ENCODE measurements at places on chromosomes 6 and 20.

GRCh38 chr20:56043227-56043626 lies 37.9 kb upstream of the CBLN4 start:
- DNase-seq = no peak

DNA sequence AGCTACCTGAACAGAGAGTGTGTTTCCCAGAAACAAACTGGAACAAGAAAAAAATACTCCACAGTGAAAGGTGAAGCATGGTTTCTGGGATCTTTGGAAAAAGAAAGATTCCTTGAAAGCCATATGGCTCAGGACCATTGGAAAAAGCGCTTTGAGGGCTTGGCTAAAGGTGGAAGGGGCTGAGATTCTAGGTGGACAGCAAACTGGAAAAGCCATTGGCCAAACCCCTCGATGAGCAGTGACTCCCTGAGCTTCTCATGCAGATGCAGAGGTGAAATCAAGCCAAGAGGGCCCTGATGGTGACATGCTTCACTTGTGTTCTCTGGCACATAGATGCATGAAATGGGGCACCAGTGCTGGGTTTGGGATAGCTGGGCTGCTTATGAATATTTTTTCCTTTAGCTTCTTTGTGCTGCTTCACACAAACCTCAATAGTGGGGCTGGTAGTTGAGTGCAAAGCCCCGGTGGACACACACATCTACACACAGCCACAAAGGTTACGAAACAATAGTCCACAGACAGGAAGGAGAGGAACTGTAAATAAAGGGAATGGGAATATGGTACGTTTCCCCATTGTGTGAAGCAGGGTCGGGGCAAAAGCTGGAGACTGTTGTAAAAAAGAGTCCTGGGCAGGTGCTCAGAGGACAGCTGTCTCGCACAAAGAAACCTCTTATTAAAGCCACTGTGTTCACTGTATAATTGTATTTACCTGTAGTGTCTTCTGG lies 117.8 kb downstream of the FOXA2 start:
- DNase-seq = no peak

DNA sequence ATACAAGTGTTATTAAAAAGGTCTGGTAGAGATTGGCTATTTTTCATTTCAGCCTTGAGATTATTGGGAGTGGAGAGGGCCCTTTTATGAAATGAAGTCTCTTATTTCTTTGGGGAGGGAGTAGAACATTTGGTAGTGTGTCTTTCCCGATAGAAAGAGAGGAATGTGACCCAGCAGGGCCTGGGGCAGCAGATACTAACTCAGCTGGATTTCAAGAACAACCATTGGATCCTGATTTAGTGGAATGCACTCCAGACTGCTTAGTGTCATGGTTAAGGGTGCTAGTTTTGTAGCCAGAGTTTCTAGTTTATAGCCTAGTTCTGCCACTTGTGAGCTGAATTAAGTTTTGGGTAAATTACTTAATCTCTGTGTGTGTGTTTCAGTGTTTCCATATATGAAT lies 18.4 kb upstream of the FLRT3 start:
- DNase-seq = no peak

- DNase-seq = no peak
These were observed 103.2 kb upstream of the RIPOR2 start for GRCh38 chr6:25038999-25039398.

DNA sequence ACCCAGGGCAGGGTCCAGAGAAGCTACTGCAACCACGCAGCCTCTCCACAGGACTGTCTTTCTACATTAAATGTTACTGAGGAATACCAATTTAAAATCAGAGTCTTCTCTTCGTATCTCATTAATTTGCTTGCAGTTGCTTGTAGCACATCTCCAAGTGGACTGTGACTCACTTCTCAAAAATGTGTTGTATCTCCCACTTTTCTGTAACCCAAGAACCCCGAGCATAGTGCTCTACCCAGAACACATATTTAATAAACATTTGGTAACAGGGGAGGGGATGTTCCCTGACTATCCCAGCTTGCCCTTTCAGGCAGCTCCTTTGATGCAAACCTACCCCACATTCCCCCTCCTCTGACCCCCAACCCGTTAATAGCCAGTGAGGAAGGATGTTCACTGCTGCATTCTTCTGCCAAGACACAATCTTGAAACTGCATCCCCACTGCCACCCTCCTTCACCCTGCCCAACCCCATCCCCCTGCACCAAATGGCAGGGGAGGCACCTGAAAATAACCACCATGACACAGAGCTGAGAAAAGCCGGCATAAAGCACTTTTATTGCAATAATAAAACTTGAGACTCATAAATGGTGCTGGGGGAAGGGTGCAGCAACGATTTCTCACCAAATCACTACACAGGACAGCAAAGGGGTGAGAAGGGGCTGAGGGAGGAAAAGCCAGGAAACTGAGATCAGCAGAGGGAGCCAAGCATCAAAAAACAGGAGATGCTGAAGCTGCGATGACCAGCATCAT lies 24.2 kb downstream of the FKBP1A start:
- no peak for DNase-seq

DNA sequence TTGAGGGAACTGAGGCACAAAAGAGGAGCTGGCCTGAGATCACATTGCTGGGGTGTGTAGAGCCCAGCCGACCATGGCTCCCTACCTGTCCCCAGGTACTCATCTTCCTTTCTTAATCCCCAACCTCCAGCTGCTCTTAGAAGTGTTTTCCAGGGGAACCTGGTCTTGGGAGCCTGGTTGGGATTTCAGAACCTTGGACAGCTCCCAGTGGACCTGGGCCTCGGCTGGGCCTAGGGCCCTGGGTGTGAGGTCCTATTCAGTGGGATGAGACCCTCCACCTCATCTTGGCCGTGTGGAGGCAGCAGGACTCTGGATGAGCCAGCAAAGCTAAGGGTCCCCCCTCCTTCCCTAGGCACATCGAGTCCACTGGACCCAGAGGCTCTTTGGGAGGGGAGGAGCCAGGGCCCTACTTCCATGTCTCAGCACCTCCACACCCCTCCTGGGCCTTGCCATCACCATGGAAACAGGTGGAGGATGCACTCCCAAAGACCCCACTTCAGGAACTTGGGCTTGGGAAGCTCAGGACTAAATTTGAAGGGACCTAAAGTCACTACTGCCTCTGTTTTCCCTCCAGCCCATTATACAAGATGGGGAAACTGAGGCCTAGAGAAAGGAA lies 38.5 kb downstream of the DLGAP4 start:
- DNase-seq = no peak

DNA sequence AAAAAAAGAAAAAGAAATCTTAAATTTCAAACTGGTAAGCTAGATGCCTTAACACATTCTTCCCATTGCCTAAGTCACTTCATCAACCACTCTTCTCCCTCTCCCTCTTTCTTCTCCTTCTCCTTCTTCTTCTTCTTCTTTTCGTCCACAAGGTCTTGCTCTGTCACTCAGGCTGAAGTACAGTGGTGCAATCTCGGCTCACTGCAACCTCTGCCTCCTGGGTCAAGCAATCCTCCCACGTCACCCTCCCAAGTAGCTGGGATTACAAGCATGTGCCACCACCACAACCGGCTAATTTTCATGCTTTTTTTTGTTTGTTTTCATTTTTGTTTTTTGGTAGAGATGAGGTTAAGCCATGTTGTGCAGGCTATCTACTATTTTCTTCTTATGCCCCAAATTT lies 60.2 kb downstream of the GPR63 start:
- DNase-seq = no peak

DNA sequence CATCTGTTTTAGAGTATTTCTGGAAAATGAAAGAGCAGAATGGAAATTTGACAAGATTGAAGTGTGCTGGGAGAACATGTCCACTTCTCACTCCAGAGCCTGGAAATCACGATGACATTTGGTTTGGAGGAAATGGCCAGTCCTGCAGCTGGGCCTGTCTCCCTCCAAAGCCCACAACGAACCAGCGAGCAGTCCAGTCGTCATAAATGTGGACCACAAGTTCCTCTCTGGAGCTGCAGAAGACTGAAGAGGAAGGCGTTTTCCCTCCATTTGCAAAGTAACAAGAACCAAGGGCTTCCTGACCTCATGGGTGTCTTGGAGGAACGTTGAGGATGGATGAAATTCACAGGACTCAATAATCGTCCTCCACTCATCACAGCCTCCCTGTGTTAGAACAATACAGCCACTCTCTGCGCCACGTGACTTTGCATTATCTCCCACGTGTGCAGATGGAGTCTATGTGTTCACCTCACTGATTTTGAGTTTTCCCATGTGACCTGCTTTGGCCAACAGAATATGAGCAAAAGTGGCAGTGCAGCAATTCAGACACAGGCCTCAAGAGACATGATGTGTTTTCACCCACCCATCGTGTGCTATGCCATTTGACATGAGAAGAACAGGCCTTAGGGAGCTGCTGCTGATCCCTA lies 9.1 kb upstream of the SPATS1 start:
- no peak for DNase-seq

GRCh38 chr6:10838794-10839333 lies 525 bp upstream of the MAK start:
- DNase-seq = no peak
